ENCODE measurements at places on chromosomes 2 and 18.

- peak; percentile 90 for DNase-seq
These were observed 8.5 kb downstream of the RAB17 start for GRCh38 chr2:237581751-237582746.

GRCh38 chr2:40166006-40166405, 285.9 kb downstream of the SLC8A1 start:
- no peak for DNase-seq

- DNase-seq = no peak
These were observed 280.2 kb downstream of the SP3 start for GRCh38 chr2:173684896-173685459.

- DNase-seq = no peak
These were observed 28.4 kb upstream of the ACVR1C start for GRCh38 chr2:157657101-157657500.

DNA sequence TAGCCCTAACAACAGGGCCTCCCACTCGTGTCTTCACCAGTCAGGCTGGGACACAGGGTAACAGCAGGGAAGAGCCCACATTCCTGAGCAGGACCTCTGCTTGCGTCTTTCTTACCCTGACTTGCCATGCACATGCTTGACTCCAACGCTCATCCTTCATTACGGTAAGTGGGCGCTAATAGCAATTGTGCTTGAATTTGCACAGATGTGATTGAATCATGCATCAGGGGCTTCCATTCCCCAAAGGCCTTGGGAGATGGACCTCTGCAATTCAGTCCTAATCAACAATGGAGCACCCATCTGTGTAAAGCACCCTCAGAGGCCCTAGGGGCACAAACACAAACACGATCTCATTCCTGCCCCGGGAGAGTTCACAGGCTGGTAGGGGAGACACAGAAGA, 13.5 kb downstream of the TEX51 start:
- no peak for DNase-seq

- DNase-seq = peak; percentile 62
These were observed 381.2 kb downstream of the TXNL1 start for GRCh38 chr18:56257205-56257604.

DNA sequence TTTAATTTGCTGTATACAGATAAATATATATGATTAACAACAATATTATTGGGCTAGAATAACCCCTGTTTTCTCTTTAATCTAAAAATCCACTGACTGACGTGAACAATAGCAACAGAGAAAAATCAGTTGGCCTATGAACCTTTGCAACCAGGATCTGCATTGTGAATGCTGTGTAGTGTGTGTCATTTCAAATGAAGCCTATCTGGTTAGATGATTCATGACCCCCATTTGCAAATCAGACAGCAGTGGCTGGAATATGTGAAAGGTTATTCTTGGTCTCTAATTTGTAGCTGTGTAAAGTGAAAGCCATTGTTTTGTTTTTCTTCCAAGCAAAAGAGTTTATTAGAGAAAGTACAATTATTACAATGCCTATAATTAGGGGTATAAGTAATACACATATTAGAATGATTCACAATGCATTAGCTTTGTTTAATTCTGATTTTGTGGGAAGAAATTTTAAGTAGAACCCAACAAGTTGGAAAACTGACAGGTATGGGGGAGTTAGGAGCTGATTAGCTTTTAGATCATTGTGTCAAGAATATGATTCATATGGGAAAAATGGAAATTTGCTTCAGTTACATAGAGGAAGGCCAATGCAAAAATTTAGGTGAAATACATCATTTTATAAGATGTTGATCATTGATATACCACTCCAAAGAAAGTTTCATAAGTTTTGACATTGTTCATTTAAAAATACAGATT, 1362.2 kb upstream of the TMEFF2 start:
- DNase-seq = peak; percentile 51

DNA sequence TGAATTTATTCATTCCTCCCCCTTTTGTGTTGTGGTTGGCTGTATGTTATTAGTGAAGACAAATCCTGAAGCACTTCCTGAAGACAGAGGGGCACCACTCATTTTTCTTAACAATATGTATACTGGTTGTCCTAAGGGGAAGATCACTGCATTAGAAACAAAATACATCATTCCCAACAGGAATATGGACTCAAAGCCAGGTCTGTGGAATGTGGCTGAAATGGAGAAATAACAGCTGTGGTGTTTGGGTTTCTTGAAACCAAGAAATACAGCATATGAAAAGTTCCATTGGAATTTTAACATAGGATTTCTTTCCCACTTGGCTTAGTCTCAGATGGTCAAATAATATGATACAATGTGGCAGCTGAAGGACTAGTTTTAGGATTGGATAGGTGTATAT, 267.6 kb downstream of the KCNE4 start:
- no peak for DNase-seq

DNA sequence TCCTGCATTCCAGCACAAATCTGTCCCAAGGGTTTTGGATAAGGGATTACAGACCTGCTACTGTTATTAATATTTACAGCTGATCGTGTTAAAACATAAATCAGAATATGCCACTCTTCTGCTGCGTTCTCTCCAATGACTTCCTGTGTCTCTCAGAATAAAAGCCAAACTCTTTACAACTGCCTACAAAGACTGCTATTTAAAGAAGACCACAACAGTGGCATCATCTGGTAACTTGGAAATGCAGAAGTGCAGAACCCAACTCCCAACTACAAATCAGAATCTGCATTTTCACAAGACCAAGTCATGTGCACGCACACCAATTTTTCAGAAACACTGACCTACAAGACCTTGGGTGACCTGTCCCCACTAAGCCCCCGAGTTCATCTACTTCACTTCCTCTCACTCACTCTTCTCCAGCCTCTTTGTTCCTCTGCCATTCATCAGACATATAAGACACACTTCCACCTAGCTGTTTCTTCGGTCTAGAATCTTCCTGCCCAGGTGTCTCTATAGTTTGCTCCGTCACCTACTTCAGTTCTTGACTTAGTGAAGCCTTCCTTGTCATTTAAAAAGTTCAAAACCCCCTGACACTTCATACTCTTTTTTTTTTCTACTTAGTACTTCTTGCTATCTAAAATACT, 36.0 kb downstream of the CHN1 start:
- DNase-seq = no peak

- peak; percentile 79 for DNase-seq
These were observed 650.1 kb downstream of the SLC4A3 start for GRCh38 chr2:220277445-220277975.

- DNase-seq = no peak
These were observed 650.4 kb downstream of the RNF144A start for GRCh38 chr2:7567646-7568045.

DNA sequence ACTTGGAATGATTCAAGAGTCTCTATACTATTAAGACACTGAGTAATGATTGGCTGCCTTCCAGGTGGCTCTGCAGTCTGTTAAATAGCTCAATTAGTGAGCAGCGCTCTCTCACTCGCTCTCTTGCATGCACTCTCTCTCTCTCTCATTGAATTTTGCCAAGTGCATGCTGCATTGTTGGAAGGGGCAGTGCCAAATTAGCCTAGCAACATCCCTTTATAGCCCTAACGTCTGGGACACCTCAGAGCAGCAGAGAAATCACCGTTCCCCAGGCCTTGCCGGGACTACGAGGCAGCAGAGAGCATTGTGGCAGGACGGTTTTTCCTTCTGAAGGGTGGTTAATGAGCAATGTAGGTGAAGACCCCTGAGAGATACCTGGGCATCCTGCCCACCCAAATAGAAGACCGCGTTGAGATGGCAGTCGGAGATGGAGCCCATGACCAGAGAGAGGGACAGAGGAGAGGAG, 447.6 kb upstream of the POU3F3 start:
- no peak for DNase-seq

GRCh38 chr2:40200366-40200915, 251.4 kb downstream of the SLC8A1 start:
- DNase-seq = no peak

- DNase-seq = peak; percentile 90
These were observed 297.5 kb downstream of the PIEZO2 start for GRCh38 chr18:10851824-10852319.

- peak; percentile 65 for DNase-seq
These were observed 52.7 kb upstream of the CYP1B1 start for GRCh38 chr2:38128653-38129052.

DNA sequence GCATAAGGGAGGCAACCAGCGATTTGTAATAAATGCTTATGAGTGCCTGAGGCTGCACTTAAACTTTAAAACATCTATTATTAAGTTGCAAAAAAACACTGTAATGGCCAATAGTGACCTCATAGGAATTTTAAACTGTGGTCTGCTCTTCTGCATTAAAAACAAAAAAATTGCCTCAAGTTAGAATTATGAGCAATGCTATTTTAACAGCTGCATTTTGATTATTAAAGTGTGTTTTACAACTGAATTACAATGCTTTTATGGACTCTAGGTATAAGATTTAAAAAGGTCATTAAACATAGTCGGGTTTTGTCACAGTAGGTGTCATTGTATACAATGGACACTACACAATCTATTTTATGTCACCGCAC, 528.7 kb upstream of the FANCL start:
- no peak for DNase-seq

GRCh38 chr2:32947076-32947483, 327 bp downstream of the LTBP1 start:
- DNase-seq = no peak

DNA sequence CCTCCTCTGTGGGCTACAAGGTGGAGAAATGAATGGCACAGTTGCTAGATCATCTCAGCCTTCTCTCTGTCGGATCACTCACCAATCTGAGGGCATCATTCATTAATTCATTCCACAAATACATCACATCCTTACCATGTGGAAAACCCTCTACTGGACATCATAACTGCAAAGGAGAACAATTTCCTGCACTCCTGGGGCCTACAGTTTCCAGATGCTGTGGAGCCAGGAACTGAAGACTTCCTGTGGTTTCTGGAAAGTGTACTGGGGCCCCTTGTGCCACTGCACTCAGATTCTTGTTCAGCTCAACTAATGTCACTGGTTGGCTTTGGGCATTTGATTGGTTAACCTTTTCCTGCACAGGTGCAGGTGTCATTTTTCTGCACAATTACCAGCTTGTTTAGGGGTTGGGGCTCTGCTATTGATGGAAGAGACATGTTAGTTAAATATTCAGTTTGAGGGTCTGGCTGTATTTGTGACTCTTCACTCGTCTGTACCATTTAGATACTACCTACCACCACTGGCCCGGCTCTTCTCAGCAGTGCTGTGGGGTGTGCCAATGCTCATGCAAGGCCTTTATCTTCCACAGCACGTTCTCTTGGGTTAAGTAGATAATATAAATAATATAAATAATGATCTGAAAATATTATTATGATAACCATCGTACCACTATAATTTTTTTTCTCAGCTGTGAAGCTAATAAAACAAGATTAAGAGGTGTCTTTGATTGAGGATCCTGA, 427.3 kb downstream of the TSN start:
- DNase-seq = peak; percentile 13

- DNase-seq = peak; percentile 17
These were observed 226.0 kb upstream of the CTAGE1 start for GRCh38 chr18:22643731-22644130.

DNA sequence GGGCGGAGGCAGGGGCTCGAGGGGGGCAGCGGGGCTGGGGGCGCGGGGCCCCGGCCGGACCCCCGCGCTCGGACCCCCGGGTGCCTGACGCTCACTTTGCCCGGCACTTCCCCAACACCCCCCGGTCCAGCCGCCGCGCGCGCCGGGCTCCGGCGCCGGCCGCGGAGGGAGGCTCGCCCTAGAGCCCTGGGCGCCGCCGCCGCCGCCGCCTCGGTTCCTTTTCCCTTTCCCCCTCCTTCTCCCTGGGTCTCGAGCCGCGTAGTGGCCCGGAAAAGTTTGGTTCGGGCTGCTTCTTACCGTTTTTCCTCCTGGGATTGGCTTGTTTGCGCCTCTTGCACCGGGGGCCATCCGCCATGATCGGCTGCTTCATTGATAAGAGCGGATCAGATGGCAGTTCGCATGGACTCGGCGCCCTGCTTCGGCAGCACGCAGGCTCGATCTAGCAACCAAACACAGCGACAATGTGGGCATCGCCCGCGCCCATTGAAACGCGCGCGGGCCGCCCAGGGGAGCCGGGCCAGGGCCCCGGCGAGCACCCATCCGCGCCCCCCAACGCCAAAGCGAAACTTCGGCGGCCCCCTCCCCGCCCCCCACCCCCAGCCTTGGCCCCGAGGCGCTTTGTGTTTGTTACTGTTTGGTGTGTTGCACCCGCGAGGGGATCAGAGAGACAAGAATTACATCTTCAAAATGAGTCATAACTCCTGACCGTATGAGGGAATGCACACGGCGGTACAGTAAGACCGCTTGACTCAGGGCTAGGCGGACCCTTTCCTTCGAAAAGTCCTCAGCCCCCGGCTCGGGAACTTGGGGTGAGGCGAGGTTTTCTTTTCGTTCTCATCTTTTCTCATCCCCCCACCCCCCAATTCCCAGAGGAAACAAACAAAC, 2.7 kb downstream of the ZEB2 start:
- DNase-seq = peak; percentile 96

DNA sequence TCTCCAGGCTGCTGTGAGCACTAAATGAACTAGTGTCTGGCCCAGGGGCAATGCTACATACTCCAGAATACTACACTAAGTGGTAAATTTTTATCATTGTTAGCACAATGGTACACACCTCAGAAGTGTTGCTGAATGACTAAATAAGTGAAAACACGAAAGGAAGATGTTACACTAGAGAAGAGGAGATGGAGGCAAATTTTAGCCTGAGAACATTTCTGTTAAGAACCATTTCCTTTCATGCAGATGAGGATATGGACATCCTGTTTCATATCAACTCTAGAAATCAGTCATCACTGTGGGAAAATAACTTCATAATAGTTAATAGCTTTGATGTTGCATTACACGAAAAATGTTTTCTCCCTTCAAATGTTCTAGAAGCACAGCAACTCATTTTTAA, 117.6 kb upstream of the STK17B start:
- DNase-seq = no peak

DNA sequence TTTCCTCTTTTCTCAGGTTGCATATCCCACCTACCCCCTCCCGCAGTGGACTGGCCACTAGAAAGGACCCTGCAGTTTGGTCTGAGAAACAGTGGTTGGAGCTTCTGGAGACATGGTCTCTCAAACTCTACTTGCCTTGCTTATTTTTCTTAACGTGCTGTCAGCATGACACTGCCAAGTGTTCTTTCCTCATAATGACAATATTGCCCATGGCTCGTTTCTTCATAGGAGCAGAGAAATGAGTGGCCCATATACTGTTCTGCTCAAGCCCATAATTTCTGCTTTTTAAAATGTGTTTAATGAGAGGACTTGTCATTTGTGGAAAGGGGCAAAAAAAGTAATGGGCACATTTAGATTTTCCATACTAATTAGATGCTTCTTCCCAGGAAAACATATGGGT, 828.7 kb downstream of the BCL11A start:
- DNase-seq = no peak

- no peak for DNase-seq
These were observed 20.8 kb downstream of the GPATCH11 start for GRCh38 chr2:37105150-37105549.

DNA sequence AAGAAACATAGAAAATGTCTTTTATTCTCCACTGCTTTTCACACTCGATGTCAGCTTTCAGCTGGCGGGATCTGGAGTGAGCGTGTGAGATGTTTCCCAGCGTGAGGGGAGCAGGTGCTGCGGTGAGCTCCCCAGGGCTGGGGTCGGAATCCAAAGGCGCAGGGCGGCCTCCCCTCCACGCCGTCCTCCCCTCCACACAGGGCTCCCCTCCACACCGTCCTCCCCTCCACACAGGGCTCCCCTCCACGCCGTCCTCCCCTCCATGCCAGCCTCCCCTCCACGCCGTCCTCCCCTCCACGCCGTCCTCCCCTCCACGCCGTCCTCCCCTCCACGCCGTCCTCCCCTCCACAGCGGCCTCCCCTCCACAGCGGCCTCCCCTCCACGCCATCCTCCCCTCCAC, 26.9 kb upstream of the KCNG2 start:
- no peak for DNase-seq

- no peak for DNase-seq
These were observed 278.9 kb downstream of the TSN start for GRCh38 chr2:122034344-122034743.

Data from fibroblast of pulmonary artery (primary cell).